ENCODE measurements at places on chromosomes 5 and 9.

DNA sequence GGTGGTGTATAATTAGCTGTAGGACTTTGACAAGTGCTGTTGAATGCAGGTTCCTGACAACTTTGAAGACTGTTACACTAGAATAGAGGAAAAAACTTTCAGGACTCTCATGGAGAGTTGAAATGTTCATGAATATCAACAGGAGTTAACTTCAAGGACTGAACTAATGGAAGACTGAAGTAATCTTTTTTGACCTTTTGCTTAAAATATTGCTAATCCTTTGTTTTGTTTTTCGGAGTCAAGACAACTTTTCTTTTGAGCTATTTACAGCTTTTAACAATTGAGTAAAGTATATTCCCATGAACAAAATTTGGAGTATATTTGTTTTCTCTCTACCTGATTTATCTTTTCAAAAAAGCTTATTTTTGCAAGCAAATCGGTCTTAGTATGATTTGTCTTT is 34.1 kb upstream of the MTMR12 start:
- H3K27me3 ChIP-seq, result no peaks in the 10 kb centered on the region
- H3K4me1 ChIP-seq, result no peaks in the 10 kb centered on the region
- DNase-seq, result no peak
- no peak overlapping the region for H3K27ac ChIP-seq
- no peaks in the 10 kb centered on the region for H3K36me3 ChIP-seq

DNA sequence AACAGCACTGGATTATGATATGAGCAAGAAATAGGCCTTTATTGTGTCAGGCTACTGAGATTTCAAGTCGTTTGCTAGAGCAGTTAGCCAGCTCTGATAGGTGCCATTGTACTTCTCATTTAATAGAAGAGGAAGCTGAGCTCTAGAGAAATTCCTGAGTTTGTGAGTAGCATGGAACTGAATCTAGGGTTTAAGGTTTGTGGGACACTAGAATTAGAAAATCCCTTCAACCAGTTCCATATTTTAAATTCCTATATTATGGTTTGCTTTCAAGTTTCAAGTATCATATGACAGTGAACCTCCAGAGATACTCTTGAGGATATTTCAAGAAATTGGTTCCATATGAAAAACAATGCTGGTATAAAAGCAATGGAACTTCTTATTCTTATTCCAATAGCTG is 87.6 kb downstream of the ANKRD55 start:
- H3K4me3 ChIP-seq, result no peak overlapping the region
- H3K27me3 ChIP-seq, result no peaks in the 10 kb centered on the region
- no peaks in the 10 kb centered on the region for H3K36me3 ChIP-seq
- no peak for DNase-seq

- peaks cover 5% of the 10 kb centered on the region for H3K4me1 ChIP-seq
- H3K27me3 ChIP-seq, result peaks cover 42% of the 10 kb centered on the region
- H3K36me3 ChIP-seq, result no peaks in the 10 kb centered on the region
- DNase-seq, result no peak
These were observed at the start of gene FIBCD1 for GRCh38 chr9:130938652-130939404. TSS of gene FIBCD1 (minus strand) at chr9:130939247. CDS start at chr9:130938607, 640 bp downstream.

GRCh38 chr9:36659500-36659899 is 86.8 kb downstream of the MELK start:
- H3K4me3 ChIP-seq, result no peak overlapping the region
- no peak for DNase-seq
- H3K4me1 ChIP-seq, result no peaks in the 10 kb centered on the region
- H3K27me3 ChIP-seq, result no peaks in the 10 kb centered on the region
- no peaks in the 10 kb centered on the region for H3K36me3 ChIP-seq

DNA sequence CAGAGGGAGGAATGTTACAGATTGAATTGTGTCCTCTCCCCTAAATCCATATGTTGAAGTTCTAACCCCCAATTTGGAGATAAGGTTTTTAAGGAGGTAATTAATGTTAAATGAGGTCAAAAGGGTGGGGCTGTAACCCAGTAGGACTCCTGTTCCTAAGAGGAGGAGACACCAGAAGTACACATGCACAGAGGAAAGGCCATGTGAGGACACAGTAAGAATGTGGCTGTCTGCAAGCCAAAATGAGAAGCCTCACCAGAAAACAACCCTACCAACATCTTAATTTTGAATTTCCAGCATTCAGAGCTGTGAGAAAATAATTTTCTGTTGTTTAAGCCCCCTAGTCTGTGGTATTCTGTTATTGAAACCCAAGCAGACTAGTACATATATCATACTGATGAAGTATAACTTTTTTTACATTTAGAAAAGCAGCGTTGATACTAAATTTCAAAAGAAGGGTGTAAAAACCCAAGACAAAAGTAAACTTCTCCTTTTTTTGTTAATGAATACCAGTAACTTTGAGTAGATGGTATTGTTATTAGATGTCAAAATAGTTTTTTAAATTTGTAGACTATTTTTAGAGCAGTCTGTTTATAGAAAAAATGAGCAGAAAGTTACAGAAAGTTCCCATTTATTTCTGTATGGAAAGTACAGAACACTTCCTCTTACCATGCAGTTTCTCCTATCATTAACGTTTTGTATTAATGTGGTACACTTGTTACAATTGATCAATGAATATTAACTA is 25.1 kb downstream of the RNF180 start:
- H3K36me3 ChIP-seq, result no peaks in the 10 kb centered on the region
- H3K4me1 ChIP-seq, result no peaks in the 10 kb centered on the region
- no peak overlapping the region for H3K4me3 ChIP-seq
- no peak for DNase-seq
- no peak overlapping the region for H3K27ac ChIP-seq
- H3K27me3 ChIP-seq, result no peaks in the 10 kb centered on the region

DNA sequence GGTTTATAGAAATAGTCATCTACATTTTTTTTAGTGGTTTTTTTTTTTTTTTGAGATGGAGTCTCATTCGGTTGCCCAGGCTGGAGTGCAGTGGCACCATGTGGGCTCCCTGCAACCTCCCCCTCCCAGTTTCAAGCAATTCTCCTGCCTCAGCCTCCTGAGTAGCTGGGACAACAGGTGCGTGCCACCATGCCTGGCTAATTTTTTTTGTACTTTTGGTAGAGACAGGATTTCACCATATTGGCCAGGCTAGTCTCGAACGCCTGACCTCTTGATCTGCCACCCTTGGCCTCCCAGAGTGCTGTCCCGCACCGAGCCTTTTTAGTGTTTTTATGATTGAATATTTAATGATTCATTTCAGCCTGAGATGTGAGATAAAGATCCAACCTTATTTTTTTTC is 27.3 kb downstream of the ANKRD33B start:
- no peaks in the 10 kb centered on the region for H3K27me3 ChIP-seq
- no peak overlapping the region for H3K4me3 ChIP-seq
- H3K27ac ChIP-seq, result no peak overlapping the region
- H3K36me3 ChIP-seq, result no peaks in the 10 kb centered on the region

DNA sequence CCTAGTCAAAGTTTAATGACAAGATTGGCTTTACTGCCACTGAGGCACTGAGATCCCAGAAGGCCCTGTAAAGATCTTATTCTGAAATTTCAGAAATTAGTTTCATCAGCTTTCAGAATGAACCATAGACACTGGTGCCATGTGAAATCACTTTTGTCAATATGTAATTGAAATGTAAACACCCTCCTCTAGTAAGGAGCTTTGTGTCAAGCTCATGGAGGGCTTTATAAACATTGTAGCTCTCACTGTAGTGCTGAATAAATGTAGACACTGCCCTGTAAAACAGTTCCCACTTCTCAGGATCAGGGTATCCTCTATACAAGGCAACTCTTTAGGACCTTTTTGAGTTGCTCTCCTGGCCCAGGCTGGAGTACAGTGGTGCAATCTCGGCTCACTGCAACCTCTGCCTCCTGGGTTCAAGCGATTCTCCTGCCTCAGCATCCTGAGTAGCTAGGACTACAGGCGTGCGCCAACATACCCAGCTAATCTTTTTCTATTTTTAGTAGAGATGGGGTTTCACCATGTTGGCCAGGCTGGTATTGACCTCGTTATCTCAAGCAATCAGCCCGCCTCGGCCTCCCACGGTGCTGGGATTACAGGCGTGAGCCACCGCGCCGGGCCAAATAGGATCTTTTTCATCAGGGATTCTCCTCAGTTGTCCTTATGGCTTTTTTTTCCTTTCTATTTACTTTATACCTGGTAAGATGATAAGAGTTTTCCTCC is 1823.9 kb upstream of the CDH9 start:
- DNase-seq, result no peak
- no peaks in the 10 kb centered on the region for H3K36me3 ChIP-seq
- H3K27me3 ChIP-seq, result no peaks in the 10 kb centered on the region
- no peak overlapping the region for H3K27ac ChIP-seq

DNA sequence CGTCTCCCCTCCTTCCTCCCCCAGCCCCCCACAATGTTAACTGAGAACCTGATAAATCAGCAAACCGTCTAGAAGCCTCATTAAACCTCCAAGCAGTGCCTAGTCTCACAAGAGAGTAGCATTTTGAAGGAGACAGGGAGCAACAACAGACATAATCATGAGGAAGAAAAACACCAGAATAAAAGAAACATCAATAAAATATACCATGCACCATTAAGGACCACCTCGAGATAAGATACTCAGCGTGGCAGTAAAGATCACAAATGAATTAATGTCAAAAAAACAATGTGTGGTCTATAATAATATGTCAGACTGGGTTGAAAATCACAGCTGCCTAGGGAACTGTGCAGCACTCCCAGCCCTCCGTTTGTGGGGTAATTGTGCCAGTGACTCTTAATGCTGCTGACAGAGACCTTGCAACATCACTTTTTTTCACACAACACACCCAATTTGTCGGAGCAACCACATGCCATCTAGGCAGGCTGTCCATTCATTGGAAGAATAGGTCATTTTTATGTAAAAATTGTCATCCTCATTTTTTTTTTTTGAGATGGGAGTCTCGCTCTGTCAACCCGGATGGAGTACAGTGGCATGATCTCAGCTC is 450.8 kb upstream of the WWC1 start:
- H3K27ac ChIP-seq, result no peak overlapping the region
- no peaks in the 10 kb centered on the region for H3K4me1 ChIP-seq
- DNase-seq, result no peak
- no peak overlapping the region for H3K4me3 ChIP-seq
- no peaks in the 10 kb centered on the region for H3K36me3 ChIP-seq

DNA sequence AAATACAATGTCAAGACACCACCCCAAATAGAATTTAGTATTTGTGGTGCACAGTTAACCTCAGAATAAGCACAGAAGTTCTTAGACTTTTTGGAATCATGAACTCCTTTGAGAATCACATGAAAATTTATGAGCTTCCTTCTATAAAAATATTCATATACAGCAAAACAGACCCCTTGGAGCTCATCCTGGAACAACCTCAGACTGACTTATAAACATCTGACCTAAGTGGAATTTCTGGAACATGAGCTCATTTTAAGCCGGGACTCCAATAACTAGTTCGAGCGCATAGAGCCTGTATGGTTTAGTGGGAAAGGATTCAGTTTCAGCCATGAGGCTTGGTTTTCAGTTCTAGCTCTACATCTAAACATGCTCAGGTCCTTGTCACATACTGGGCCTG is 192.3 kb downstream of the DEPDC1B start:
- H3K27ac ChIP-seq, result peak overlapping the region; percentile 80
- no peak for DNase-seq
- H3K36me3 ChIP-seq, result no peaks in the 10 kb centered on the region
- H3K27me3 ChIP-seq, result no peaks in the 10 kb centered on the region

- H3K36me3 ChIP-seq, result no peaks in the 10 kb centered on the region
- no peaks in the 10 kb centered on the region for H3K4me1 ChIP-seq
- no peaks in the 10 kb centered on the region for H3K27me3 ChIP-seq
- no peak overlapping the region for H3K4me3 ChIP-seq
These were observed 7.2 kb downstream of the GAPT start for GRCh38 chr5:58498340-58498942.

DNA sequence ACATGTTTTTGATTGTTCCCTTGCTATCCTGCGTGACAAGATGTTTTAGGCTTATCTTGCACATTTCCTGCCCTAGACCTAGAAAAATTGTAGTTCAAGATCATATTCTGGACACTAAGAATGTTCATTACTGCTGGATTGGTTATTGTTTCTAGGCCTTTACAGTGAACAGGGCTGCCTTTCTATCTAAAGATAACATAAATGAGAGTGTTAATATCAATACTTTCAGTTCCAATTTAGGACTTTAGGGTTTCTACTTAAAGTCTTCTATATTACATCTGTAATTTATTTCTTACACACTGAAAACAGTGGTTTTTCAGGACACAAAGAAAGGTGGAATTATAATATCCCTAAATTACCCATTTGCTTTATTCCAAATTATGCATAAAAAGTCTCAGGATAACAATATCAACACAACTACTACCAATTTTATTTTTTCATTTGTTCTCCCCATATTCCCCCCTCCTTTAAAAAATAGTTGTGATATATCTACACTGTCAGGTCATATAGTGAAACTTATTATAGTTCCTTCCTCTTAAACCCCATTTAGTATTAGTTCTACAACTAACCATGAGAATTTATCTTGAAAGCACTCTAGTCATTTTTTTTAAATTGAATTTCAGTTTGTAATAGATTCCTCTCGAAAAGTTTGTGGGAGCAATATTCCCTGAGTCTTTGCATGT is 293.9 kb upstream of the RIOK2 start:
- no peak for DNase-seq
- H3K27me3 ChIP-seq, result no peaks in the 10 kb centered on the region
- no peak overlapping the region for H3K27ac ChIP-seq
- no peak overlapping the region for H3K4me3 ChIP-seq

DNA sequence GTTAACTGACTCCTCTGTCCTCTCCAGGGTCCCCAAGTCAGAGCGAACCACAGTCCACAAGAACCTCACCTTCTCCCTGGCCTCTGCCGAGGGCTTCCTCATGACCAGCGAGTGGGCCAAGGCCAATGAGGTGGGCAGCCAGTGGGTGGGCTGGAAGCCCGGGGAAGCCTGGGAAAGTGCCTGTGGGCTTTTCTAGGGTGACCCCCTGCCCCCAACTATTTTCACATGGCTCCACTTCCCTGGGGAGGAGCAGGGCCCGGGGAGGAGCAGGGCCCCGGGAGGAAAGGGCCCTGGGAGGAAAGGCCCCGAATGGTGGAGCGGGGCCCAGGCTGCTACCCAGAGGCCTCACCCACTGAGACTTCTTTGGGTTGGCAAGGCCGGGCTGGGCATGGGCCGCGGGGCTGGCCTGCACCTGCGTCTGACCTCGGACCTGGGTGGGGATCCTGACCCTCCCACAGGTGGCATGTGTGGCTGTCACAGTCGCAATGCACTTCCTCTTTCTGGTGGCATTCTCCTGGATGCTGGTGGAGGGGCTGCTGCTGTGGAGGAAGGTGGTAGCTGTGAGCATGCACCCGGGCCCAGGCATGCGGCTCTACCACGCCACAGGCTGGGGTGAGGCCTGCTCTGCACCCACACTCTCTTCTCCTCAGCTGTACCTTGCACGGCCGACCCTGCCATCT is 17.9 kb downstream of the ADGRD2 start:
- no peak overlapping the region for H3K4me3 ChIP-seq
- no peaks in the 10 kb centered on the region for H3K4me1 ChIP-seq
- H3K27ac ChIP-seq, result no peak overlapping the region
- no peaks in the 10 kb centered on the region for H3K27me3 ChIP-seq
- H3K36me3 ChIP-seq, result no peaks in the 10 kb centered on the region
- DNase-seq, result no peak

DNA sequence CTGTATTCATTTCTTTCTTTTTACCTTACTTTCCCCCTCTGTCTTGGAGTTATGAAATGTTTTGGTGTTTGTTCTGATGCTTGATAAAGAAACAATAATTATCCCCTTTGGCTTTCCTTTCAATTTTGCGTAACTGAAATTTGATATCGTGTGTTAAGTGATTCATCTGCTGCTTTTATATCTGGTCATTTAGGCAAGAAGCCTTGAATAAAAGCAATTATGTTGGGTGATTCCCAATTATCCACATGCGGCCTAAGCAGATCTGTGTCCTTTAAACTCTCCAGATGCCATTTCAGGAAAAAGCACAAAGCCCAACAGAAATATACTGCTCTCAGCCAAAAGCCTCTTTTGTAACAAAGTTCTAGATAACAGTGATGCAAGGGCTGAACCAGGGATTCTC is 92.8 kb downstream of the TAF11L14 start:
- no peak for DNase-seq
- H3K36me3 ChIP-seq, result no peaks in the 10 kb centered on the region
- no peaks in the 10 kb centered on the region for H3K27me3 ChIP-seq

Measured in ascending aorta (tissue), 2 donors.